Left hindlimb (tissue), 1 donor: ENCODE measurements at places on chromosomes 4 and X.
A peak's percentile ranks its signal among the peaks of the same experiment; 100 is the strongest.

GRCh38 chr4:37812713-37813112 is 13.8 kb upstream of the PGM2 start:
- DNase-seq: no peak

- no peak for DNase-seq
These were observed 133.3 kb upstream of the SFRP2 start for GRCh38 chr4:153922148-153922547.

GRCh38 chr4:53012738-53013137 is 150.6 kb downstream of the RASL11B start:
- DNase-seq: peak; percentile 42

DNA sequence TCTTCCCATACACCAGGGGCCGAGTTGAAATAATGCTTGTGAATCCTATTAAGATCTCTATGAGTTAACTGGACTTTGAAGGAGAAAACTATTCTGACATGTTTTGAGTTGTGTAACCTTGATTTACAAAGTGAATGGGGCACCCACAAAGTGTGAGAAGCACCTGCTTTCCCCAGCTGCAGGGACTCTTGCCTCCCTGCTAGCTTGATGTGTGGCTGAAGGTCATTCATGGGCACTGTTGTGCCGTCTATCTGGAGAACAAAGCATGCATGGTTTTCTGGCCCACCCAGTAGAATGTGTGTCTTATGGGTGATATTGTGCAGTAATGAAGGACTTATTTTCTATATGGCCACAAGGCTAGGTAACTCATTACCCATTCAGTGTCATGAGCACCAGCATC is 53.1 kb downstream of the TSPAN7 start:
- no peak for DNase-seq

GRCh38 chrX:155886409-155886808 is 5.3 kb downstream of the VAMP7 start:
- DNase-seq: no peak

DNA sequence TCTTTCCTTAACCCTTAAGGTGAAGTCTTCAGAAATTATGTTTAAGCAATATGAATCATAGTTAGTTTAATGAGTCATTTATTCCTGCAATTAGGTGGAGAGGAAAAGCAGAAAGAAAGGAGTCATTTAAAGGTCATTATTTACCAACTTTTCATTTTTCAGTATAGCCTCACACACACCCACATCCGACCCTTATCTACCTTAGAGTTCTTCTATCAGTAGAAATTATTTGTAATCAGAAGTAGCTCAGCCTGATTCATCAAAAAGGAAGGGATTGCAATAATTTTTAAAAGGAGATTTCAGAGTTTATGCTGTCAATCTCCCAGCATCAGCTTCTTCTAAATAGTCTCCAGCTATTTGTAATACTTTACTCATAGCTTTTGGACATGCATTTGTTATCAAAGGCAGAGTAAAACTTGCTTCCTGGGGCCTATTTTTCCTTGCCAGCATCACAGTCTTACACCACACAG is 5.9 kb downstream of the ANXA10 start:
- DNase-seq: no peak

DNA sequence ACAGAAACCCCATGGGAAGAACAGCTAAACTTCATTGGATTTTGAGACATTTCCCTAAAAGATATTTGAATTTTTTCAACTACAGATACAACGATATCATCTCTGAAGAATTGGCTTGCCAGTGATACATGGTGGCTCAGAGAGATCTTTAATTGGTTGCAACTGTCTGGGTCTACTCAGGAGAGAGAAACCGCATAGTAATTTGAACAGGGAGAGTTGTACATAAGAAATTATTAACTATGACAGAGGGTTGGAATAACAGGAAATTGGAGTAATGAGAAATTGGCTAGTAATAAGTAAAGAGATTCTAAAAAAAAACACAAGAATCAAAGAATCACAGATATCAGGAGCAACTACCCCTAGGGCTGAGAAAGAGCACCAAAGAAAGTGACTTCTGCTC is 118.4 kb downstream of the KLHL13 start:
- DNase-seq: no peak

GRCh38 chr4:85127653-85128052 is 161.2 kb upstream of the WDFY3 start:
- no peak for DNase-seq

- DNase-seq: no peak
These were observed 30.5 kb downstream of the NELFA start for GRCh38 chr4:1978226-1978625.

DNA sequence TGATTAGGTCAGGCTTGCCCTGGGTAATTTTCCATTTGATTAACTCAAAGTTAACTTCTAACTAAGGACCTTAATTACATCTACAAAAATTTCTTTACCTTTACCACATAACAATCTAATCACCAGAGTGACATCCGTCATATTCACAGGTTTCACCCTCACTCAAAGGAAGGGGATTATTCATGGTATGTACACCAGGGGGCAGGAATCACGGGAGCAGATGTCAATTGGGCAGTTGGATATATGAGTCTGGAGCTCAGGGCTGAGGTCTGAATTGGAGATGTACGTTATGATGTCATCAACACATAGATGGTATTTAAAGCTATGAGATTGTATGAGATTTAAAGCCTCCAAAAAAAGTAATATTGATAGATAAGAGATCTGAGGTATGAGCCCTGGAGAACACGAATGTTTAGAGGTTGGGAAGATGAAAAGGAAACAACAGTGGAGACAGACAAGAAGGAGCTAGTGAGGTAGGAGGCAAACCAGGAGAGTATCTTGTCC is 52.9 kb downstream of the PGRMC1 start:
- DNase-seq: no peak

DNA sequence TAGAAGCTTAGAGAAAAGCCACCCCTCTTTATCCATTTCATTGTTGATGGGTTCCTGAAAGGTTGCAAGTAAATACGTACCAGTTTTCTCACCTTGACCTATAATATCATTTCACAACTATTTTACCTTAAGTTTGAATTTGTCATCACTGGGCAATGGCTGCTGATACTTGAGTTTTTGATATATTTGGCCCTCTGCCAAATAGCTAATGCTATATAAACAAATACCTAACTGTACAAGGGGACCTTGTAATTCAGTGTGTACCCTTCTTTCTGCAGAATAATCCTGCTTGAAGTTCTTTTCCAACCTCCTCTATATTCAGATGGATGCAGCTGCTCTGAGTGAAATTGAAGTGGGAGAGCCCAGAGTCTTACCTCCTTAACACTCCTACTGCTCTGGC is 19.0 kb upstream of the GLUD2 start:
- DNase-seq: no peak

- DNase-seq: no peak
These were observed 1583.1 kb upstream of the PCDH10 start for GRCh38 chr4:131566026-131566425.

GRCh38 chr4:87601361-87601760 is 7.0 kb upstream of the DSPP start:
- no peak for DNase-seq

GRCh38 chr4:66849596-66849995 is 695.7 kb downstream of the CENPC start:
- DNase-seq: no peak

DNA sequence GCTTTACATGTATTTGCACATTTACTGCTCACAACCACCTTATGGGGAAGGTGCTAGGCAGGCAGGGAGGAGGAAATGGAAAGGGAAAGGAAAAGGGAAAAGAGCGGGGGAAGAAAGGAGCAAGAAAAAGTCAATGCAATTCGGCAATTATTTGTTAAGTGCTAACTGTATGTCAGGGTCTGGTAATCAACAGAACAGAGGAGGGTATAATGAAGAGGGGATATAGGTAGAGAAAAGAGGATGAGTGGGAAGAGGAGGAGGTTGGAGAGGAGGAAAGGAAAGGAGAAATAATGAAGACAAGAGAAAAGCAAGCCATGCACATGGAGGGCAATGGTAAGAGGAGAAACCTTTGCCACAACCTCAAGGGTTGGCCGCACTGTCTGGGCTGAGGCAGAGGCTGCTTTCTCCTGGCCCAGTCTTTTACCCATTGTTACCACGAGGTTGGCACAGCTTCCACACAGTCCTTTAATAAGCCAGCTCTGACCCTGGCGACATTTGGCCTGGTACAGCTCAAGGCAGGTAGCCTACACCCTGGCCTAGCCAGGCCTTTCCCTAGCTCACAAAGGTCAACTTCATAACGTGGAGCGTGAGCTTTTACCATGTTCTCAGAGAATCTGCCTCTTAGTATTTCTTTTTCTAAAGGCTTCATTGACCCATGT is 836 bp downstream of the BTK start:
- no peak for DNase-seq

- DNase-seq: no peak
These were observed 142.3 kb downstream of the INPP4B start for GRCh38 chr4:142703694-142704309.

DNA sequence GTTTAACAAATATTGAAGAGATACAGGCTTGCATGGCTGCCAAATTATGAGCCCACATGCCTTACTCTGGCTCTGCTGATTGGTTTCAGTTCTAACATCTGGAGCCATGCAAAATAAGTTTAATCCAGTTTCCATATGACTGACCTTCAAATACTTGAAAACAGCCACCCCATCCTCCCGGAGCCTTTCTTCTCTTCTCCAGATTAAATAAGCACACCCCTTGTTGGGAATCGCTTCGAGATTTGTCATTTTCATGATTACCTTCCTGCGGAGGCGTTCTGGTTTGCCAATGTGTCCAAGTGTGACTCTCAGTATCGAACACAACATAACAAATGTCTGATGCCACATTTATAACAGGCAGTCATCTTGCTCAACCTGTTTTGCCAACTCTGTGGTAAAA is 101.6 kb upstream of the JADE1 start:
- DNase-seq: no peak

DNA sequence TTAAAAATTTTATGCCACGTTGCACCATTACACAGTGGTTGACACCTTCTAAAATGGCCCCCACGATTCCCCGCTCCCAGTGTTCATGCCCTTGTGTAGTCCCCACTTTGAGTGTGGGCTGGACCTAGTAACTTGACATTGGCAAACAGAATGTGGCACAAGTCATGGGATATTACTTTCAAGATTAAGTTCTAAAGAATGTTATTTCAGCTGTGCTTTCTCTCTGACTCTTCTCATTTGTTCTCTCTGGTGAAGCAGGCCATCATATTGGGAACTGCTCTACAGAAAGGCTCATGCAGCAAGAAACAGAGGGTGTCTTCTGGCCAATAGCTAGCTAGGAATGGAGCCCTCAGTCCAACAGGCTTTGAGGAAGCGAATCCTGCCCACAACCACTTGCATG is 67.1 kb downstream of the ATXN3L start:
- no peak for DNase-seq

GRCh38 chr4:107593230-107593629 is 126.8 kb downstream of the PAPSS1 start:
- no peak for DNase-seq

GRCh38 chr4:44256414-44256813 is 192.2 kb downstream of the KCTD8 start:
- no peak for DNase-seq

GRCh38 chr4:114378305-114378903 is 220.2 kb upstream of the UGT8 start:
- DNase-seq: no peak

GRCh38 chrX:130769835-130770234 is 133.2 kb downstream of the ENOX2 start:
- no peak for DNase-seq

- DNase-seq: no peak
These were observed 360.9 kb upstream of the AGA start for GRCh38 chr4:177803151-177803550.

DNA sequence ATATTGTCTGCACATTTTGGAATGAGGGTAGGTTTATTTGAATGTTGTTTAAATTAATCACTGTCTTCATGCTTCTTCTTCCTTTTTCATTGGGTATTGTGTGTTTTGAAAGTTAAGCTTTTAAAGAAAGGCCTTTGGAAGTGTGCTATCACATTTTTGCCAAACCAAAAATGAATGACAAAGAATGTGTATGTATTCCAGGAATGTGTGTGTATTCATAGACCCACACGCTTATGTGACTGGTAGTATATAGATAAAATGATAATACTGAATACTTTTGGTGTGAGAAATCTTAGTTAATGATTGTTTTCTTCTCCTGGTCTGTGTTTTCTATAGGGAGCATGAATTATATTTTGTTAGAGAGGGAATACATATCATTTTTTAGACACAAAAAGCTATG is 404.4 kb downstream of the TLL1 start:
- no peak for DNase-seq

- no peak for DNase-seq
These were observed 354.7 kb upstream of the PITX2 start for GRCh38 chr4:110977554-110977953.

GRCh38 chrX:35166023-35166422 is 223.4 kb downstream of the FAM47B start:
- DNase-seq: peak; percentile 5

DNA sequence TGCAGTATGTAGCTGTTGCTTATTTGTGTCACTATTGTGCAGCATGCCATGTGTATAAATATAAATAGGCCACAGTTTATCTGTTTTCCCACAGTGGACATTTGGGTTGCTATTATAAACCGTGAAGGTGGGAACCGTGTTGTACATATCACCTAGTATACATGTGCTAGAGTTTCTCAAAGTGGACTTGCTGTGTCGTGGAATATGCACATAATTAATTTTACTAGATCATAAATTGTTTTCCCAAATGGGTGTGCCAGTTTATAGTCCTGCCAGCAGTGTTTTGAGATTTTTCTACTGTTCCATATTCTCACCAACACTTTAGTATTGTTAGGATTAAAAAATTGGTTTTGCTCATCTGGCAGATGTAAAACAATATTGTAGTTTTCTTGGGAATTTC is 38.5 kb downstream of the PRIMPOL start:
- no peak for DNase-seq

DNA sequence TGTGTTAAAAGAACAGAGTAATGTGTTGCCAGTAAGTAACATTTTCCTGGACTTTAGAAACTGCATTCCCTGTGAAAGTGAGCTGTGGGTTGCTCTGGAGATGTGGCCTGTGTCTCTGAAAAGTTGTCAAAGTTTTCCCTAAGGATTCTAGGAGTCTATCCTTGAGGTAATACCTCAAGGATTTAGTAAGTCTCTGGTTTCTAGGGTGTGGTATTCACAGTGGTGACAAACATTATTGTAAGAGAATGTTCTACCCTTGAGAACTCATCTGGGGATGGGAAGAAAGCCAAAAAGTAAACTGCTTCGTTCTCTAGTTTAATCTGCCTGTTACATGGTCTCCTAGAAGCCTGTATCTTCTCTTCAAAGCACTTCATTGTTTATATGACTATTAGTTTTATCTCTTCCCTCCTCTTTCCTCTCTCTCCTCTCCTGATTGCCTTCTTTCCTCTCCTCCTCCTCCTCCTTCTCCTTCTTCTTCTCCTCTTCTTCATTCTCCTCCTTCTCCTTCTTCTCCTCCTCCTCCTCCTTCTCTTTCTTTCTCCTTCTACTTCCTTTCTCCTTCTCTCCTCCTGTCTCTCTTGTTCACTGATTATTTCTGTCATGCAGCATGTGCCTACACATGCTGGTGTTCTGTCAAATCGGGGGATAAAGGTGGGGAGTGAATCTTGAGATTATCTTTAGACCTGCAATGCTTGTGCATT is 321.3 kb downstream of the PTTG2 start:
- no peak for DNase-seq

- no peak for DNase-seq
These were observed 15.9 kb upstream of the RAB40A start for GRCh38 chrX:103535206-103535605.

GRCh38 chrX:111779582-111779981 is 96.4 kb upstream of the TRPC5OS start:
- no peak for DNase-seq

- no peak for DNase-seq
These were observed 75.7 kb downstream of the HAUS3 start for GRCh38 chr4:2166253-2166652.
